CD4-positive, alpha-beta T cell treated with Interleukin-2 at 100 ng/mL for 4 hours (primary cell): ENCODE measurements at places on chromosomes 3 and 15.

DNA sequence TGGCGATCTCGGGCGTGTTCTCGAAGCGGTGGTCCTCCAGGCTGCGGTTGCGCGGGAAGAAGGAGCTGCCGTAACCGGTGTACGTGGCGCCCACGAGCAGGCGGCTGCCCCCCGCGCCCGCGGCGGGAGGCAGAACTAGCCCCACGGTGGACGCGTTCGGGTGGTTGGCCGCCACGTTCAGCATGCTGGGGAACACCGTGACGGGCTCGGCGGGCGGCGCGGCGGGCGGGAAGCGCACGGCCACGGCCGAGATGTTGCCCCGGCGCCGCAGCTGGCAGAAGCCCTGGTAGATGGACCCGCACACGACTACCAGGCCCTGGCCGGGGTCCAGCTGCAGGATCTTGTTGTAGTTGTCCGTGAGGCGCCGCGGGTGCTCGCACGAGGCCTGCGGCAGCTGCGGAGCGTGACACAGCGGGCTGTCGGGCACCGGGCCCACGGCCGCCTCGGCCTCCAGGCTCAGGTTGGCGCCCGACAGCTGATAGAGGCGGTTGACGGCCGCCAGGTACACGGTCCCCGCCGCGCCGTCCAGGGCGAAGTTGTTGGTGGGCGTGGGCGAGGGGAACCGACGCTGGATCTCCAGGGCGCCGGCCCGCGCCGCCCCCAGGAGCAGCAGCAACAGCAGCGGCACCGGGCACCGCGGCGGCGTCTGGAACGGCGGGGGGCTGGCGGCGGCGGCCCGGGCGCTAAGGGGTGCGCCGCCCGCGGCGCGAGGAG is 397 bp downstream of the PLXND1 start:
- no peak for DNase-seq

DNA sequence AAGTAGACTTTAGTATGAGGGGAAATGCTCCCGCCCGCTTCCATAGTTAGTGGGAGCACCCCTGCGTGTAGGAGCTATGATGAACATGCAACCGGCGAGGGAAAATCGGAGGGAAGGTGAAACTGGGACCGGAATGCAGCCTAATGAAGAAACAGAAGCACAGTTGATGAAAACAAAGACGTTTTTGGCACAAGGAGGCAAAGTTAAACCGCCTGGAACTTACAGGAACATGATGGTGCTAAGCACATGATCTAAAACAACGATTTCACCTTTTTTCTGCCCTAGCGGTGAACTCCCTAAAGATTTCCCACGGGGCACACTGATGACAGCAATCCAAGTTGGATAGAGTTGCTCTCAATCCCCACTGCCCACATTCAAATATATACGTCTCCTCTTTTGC is 49.4 kb upstream of the SPATA12 start:
- no peak for DNase-seq

DNA sequence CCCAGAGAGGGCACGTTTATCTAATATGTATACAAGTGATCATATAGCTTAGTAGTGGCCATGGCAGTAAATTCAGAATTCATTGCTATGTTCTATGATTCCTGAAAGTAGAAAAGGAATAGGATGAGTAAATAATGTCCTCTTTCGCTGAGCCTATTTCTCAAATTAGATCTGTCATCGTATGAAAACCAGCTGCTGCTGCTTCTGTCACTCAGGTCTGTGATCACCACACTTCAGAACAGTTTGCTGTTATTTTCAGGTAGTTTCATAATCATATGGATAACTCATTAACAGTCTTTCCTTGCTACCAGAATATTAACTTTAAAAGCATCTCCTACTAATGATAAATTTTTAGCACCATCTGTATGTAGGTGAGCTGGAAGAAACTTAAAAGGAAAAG is 289.1 kb upstream of the AZI2 start:
- DNase-seq, result no peak

DNA sequence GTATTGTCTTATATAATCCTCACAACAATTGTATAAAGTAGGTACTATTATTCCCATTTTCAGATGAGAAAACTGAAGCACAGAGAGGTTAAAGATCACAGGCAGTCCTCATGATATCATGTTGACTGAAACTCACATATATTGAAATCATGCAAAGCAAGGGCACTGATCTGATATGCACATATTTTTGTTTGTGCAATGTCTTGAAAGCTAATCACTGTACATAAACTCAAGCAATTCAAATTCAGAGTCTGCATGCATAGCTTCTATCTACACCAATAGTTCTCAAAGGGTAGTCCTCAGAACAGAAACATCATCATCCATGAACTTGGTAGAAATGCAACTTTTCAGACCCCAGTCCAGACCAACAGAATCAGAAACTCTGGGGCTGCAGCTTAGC is 119.2 kb upstream of the STT3B start:
- no peak for DNase-seq

- DNase-seq, result no peak
Observed at GRCh38 chr15:40163657-40164416, 3.0 kb downstream of the BUB1B start.

DNA sequence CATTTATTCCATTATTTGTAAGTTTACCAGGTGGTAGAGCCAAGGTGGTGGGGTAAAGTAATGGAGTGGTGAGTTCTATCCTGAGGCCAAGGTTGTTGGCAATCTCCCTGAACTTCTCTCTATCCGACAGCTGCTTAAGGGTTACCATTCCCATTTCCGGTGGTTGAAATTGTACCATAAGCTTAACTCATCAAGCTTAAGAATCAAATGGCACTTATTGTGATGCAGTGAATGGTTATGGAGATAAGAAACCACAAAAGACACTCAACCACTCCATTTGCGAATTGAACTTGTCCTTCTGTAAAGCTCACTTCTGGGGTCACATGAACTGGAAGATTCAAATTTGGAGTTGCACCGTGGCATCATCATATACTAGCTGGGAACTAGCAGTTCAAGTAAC is 287.4 kb upstream of the SLCO3A1 start:
- DNase-seq, result no peak

- no peak for DNase-seq
Observed at GRCh38 chr15:45417303-45417950, 39.1 kb upstream of the GATM start.

DNA sequence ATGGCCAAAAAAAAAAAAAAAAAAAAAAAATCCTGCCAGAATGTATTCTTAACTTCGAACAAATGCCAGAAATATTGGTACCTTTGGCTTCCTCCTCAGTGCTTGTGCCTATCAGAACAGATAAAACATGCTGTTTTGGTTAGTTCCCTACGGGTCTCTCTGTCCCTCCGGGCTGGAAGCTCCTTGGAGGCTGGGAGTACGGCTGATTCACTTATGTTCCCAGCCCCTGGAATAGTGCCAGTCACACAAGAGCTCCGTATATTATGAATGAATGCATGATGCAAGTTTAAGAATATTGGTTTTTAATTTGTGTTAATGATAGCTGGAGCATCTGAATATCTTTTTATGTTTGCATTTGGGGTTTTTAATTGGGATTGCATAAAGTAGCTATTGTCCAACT is 44.0 kb downstream of the NR2F2 start:
- DNase-seq, result no peak

GRCh38 chr3:134644731-134645514 is 5.9 kb downstream of the KY start:
- no peak for DNase-seq

DNA sequence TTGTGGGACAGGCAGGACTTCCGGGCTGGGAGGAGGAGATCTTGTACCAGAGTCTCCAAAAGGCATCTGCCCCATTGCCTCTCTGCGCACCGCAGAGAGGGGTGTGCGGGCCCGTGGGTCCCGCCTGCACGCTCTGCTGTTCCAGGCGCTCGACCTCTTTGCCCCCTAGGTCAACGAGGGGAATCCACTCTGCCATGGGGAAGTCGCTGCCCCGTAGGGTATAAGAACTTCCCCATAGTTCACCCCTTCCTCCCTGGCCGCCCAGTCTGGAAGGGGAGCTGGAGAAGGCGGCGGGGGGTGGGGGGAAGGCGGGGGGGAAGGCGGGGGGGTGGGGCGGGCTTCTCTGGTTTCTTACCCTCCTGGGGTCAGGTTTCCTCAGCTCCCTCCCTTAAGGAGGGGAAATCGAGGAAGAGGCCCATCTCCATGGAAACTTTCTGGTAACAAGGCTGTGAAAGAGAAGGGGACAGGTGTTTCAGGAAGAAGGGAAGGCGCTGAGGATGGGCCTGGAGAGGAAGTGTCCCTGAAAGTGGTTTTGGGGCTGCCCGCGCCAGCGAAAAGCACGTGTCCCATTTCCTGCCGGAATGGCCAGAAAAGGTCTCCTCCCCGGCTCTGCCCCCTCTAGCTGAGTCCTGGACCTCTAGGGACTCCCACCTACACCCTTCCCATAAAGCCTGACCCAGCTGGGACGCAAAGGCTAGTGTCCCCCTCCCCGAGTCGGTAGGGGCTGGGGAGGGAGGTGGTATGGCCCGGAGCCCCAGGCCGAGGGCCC is 27.5 kb downstream of the NR1I2 start:
- DNase-seq, result no peak

- no peak for DNase-seq
Observed at GRCh38 chr3:132522353-132522752, 74.7 kb upstream of the ACKR4 start.
